Stimulated activated CD8-positive, alpha-beta memory T cell treated with anti-CD3 and anti-CD28 coated beads, Interleukin-2, amount 100 ng/mL, for 1 hour (primary cell): ENCODE measurements at places on chromosomes 5 and 9.
A peak's percentile ranks its signal among the peaks of the same experiment; 100 is the strongest.

- no peak for DNase-seq
Measured at GRCh38 chr5:145467446-145467845, 367.7 kb downstream of the PRELID2 start.

DNA sequence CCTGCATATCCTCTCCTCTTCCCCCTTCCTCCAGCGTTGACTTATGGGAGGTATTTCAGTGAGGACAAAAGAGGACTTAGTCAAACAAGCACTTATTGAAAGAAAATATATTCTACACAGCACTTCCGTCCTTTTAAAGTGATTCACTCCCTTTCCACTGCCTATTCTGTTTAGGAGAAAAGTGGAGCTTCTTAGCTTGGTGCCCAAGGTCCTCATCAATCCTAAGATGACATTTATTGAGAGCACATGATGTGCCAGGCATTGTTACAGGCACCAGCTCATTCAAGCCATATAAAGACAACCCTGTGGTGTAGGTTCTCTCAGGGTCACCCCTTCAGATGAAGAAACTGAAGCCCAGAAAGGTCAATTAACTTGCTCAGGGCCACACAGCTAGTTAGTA lies 95.9 kb downstream of the KCNIP1 start:
- DNase-seq, result no peak

DNA sequence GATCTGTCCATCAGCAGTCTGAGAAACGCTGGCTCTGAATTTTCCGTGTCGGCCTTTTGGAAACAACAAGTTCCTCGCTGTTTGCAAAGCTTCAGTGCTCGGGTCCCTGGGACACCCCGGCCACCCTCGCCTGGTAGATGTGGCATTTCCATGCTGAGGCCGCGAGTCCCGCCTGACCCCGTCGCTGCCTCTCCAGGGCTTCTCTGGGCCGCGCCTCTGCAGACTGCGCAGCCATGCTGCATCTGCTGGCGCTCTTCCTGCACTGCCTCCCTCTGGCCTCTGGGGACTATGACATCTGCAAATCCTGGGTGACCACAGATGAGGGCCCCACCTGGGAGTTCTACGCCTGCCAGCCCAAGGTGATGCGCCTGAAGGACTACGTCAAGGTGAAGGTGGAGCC lies 4.7 kb downstream of the NTNG2 start:
- DNase-seq, result no peak

DNA sequence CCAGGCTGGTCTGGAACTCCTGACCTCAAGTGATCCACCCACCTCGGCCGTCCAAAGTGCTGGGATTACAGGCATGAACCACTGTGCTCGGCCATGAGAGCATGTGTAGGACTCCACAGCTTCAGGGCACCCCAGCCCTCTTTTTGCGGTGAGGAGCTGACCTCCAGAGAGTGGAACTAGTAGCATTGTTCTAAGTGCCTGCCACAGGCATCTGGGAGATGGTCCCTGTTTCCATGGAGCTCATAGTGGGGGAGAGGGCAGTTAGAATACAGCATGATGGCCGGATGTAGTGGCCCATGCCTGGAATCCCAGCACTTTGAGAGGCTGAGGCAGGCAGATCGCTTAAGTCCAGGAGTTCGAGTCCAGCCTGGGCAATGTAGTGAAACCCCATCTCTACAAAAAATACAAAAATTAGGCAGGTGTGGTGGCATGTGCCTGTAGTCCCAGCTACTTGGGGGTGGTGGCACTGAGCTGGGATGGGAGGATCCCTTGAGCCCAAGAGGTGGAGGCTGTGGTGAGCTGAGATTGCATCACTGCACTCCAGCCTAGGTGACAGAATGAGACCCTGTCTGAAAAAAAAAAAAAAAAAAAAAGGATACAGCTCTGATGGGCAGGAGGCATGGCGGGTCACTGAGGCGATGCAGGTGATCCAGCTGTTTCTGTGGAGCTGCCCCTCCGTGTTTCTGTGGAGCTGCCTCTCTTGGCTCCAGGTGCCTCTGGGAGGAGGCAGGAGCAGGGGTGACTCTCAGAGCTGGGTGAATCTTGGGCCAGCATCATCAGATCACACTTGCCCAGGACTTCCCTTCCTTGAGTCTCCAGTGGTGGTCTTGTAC lies 4.2 kb downstream of the ASS1 start:
- DNase-seq, result no peak

- DNase-seq, result no peak
Measured at GRCh38 chr5:81626524-81626923, 124.4 kb downstream of the SSBP2 start.

DNA sequence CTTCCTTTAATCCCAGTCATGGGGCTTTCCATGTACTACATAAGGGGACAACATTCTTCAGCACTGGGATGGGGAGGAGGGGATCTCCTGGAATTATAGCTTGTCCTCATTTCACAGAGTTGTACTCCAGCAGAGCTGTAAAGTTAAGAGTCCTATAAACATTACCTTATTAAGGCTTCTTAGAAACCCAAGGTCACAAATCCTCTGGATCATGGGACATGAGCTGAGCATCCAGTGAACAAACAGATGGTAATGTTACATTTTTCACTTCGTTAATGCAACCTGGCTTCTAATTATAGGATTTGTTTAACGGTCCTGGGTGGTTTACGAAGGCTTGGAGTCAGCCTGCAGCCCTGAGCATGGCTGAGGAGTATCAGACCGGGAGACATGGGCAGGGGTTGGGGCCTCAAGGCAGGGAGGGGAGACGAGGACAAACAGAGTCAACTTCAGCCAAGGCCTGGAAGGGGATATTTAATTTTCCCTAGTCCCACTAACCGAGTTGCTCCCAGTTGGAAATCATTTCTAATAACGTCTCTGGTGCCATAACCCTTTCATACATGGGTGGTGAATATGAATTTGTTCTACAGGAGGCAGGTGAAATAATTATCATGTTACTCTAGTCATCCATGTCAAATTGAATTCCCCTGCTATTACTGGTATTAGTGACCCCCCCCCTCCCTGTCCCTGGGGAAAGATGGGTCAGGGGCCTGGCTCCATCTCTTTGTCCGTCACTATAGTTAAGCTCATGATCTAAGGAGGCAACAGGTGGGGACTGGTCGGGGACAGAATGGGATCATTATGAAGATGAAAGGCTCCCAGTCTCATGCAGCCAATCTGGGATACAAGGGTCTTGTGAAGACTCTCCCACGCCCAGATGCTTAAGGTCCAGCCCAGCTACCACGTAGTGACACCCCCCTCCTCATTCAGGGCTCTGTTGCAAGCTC lies 10.7 kb upstream of the IL17B start:
- no peak for DNase-seq

- no peak for DNase-seq
Measured at GRCh38 chr9:119963798-119964372, 594.6 kb upstream of the BRINP1 start.

GRCh38 chr5:10699987-10700386 lies 61.0 kb downstream of the DAP start:
- DNase-seq, result no peak

- DNase-seq, result no peak
Measured at GRCh38 chr9:34457266-34458012, 931 bp downstream of the FAM219A start.

GRCh38 chr5:170111088-170111785 lies 5.5 kb downstream of the FOXI1 start:
- DNase-seq, result no peak

GRCh38 chr9:136644343-136644592 lies 18.4 kb upstream of the EGFL7 start:
- no peak for DNase-seq

- peak; percentile 93 for DNase-seq
Measured at GRCh38 chr5:6713274-6714225, at the start of gene TENT4A. Gene TENT4A (plus strand): TSS chr5:6713432. CDS start chr5:6713984, 552 bp downstream.

DNA sequence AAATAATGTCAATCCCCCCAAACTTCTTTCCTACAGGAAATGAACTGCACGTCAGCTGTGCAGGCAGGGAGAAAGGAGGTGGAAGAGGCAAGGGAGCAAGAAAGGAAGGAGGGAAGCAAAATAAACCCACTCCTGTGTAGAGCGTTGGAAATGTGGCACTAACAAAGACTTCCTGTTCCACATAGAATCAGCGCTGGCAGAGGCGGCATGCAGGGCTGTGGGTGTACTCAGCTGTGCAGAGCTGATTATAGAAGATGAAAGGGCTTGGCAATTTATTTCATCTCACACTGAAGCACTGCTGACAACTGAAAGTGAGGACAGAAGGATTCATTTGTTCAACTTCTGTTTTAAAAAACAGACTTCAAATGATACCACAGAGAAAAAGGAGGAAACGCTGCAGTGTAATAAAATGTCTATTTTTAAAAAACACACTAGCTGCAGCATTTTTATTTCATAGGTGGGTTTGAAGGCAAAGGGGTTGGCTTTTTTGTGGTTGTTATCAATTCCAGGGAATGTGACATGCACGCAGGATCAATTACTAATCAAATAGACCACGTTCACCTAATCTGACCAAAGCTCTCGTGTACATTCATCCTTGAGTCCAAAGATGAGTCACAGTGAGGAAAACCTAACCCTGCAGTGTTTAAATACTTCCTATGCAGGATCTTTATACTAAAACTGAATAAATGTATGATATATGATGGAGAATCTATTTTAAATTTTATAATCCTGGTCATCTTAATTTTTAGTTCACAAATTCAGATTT lies 583.5 kb downstream of the ZNF608 start:
- DNase-seq, result no peak

GRCh38 chr5:151450605-151451004 lies 3.2 kb downstream of the SLC36A1 start:
- DNase-seq, result no peak

DNA sequence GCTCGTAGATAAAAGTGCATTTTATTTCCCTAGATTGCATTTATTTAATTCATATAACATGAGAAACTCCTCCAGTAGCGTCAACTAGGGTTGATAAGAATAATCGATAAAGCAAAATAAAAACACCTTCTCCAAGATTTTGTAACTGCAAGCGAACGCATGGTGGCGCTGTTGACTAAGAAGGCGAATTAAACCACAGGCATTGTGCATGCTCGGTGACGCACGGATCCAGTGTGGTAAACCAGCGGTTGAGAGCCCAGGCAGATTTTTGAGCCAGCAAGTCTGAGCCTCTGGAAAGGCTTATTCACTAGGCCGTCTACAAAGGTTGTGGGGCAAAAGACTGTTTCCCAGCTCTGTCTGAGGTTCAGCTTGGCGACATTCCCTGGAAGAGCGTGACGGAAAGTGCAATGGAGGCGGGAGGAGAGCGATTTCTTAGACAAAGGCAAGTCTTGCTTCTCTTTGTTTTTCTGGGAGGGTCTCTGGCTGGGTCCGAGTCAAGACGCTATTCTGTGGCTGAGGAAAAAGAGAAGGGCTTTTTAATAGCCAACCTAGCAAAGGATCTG lies at the start of gene PCDHB3:
Gene PCDHB3 (plus strand): TSS at position 231 of the 563 bp plus-strand sequence. CDS start 177 bp downstream, at position 408.
- DNase-seq, result no peak

- DNase-seq, result no peak
Measured at GRCh38 chr5:125699860-125700259, 723.3 kb upstream of the GRAMD2B start.

DNA sequence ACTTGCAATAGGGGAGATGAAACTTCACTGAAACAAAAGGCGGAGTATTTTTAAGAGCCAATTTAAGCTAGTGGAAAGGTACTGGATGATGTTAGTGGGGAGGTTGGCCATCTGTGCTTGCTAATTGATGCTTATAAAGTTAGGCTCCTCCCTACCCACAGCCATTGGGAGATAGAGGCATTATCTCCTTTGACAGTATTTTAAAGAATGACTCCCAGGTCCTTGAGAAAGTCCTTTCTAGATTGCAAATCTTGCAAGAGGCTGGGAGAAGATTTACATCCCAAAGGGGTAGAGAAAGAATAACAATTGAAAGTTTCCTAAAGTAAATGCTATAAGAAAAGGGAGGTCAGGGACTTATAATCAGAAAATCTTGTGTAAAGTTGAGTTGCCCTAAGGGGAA lies 282.6 kb downstream of the BRINP1 start:
- no peak for DNase-seq

DNA sequence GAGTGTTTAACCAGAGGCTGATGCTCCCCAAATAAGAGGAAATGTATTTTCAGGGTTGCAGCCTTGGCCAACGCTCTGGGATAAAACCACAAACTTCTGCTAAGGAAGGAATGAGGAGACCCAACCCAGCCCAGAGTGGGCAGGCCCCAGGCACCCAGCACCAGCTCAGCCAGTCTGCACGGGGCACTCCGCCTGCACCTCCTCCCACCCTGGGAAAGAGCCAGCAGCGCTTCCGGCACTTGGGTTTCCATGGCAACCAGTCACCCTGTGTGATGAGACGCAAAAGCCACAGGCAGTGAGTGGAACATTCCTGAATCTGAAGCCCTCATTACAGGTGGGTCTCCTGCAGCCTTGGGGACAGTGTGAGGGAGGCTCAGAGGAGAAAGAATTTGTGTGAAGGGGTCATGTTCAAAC lies 85.2 kb upstream of the ZBTB43 start:
- peak; percentile 81 for DNase-seq

DNA sequence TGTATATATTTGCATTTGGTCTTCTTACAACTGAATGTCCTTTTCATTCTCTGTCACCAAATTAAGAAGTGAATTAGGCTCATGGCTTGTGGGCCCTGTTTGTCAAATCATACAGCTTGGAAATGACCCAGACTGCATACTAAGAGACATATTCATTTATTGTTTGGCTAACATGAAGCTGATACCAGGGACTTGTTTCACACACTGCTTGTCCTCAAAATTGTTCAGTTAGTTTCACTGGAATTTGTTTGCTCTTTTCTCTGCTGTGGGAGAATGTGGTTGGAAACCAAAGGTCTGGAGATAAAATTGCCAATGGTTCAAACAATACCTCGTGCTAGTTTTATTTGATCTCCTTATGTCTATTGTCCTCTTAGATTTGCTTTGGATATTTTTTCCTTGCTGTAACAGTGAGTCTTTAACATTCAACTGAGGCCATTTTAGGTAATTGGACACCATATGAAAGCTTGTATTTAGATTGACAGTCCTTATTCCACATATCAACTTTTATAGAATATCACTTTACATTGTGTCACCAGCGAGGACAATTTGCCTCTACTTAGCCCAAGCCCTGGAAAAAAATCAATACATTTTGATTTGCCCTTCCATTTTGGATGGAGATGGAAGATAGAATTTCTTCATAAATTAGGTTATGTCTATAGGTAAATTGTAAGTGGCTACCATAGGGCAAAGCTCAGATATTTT lies 144.3 kb upstream of the MTAP start:
- no peak for DNase-seq

DNA sequence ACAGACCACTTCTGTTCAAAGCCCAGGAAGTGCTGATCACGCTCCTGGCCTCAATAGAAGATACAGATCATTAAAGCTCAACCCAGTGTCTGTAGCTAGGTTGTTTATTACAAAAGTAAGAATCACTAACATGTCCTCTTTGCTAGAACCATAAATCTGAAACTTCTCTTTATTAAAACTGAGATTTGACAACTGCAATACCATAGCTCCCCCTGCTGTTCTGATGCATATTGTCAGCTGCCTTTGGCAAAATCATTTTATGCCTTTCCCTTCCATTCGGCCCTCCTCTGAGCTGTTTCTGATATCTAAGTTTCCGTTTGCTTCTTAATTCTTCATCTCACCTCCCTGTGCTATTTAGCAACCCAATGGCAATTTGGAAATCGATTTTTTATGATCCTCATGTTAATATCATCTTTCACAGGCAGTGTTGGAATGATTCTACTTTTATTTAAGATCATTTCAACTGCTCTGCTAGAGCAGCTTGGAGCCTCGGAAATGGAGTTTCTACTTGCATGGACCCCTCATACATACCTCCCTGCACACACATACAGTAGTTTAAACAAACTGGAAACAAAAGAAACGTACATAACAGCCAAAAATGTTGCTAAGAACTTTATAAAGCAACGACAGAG lies 998.8 kb downstream of the MAT2B start:
- DNase-seq, result no peak

- no peak for DNase-seq
Measured at GRCh38 chr5:67333171-67333570, 136.6 kb upstream of the CD180 start.

GRCh38 chr9:101387871-101388506 lies 3.2 kb upstream of the BAAT start:
- DNase-seq, result no peak

GRCh38 chr9:522658-523057 lies 308.0 kb downstream of the DOCK8 start:
- DNase-seq, result no peak
